NCI-H446 (cell line): ENCODE measurements at places on chromosomes 1 and 21.

DNA sequence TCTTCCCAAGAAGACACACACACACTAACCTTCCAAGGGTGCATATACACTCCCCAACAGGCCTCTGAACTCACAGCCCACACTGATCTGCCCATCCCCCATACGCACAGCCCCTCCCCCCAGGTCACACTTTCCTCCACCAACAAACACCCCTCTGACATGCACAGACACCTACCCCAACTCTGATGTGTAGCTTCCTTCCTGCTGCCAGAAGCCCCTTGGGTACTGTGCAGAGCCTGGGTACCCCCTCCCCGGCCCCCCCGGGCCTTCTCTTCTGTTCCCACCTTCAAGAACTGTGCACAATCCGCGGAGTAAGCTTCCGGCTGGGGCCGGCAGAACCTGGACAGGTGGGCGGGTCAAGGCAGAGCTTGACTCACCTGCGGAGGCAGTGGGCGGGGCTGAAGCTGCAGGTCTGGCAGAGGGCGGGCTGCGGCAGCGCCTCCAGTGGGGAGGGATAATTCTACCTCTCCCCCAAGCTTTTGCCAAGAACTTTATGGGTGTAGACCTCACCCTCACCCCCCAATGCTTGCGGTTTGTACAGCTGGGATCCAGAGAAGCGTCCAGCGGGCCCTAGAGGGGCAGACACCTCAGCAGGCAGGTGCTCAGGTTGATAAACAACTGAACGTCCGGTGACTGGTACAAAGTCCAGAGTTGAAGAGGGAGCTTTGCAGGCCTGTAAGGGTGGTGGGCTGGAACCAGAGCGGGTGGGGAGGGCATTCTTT lies at the start of gene C1orf210:
Gene C1orf210 (minus strand): TSS at position 313 of the 722 bp plus-strand sequence. CDS start 2,311 bp downstream, outside the sequence.
- DNase-seq: no peak

- DNase-seq: no peak
Measured at GRCh38 chr1:6591222-6591621, 11.4 kb downstream of the ZBTB48 start.

DNA sequence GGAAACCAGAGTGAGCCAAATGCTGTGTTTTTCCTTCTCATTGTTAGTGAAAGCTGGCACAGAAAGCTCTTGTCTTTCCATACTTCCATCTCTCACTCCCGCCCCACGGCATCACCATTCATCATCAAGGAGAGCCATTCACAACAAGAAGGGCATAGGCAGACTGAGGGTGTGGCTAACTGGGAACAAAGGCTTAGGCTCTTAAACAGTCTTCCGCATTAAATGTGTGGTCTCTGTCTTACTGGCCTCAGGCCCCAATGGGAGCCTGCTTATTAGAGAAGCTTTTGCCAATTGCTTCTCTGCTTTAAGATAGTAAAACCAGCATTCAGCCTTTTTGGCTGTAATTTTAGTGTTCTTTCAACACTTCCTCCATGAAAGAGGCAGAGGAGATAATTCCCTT lies 51.4 kb downstream of the TNFSF18 start:
- DNase-seq: no peak

- no peak for DNase-seq
Measured at GRCh38 chr1:31955917-31956736, 18.0 kb upstream of the PTP4A2 start.

DNA sequence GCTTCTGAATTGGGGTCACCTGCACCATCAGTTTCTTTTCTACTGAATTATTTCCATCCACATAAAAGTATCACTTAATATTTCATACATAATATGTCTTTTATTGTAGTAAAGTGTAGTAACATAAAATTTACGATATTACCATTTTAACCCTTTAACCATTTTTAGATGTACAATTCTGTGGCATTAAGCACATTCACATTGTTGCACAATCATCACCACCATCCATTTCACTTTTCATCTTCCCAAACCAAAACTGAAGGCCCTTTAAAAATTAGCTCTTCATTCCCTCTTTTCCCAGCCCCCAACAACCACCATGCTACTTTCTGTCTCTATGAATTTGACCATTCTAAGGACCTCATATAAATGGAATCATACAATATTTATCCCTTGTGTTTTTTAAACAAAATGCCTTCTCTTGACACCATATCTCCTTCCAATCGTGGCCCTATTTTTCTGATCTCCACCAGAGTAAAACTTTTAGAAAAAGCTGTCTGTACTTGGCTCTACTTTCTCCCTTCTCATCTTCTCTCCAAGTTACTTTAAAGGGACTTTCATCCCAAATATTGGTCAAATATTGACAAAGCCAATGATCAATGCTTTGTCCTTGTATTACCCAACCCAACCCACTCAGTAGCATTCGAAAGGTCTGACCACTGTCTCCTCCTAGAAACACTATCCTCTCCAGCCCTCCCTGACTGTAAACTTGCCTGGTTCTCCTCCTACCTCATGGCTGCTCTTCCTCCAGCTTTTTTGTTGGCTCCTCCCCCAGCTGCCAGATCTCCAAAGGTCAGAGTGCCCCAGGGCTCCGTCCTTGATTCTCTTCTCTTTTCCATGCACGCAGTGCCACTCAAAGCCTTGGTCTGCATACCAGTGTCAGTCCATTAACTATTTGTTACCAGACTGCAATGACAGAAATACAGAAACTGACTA lies 44.7 kb downstream of the SLC30A10 start:
- no peak for DNase-seq

GRCh38 chr1:181089017-181089675 lies 646 bp downstream of the IER5 start:
- DNase-seq: no peak

DNA sequence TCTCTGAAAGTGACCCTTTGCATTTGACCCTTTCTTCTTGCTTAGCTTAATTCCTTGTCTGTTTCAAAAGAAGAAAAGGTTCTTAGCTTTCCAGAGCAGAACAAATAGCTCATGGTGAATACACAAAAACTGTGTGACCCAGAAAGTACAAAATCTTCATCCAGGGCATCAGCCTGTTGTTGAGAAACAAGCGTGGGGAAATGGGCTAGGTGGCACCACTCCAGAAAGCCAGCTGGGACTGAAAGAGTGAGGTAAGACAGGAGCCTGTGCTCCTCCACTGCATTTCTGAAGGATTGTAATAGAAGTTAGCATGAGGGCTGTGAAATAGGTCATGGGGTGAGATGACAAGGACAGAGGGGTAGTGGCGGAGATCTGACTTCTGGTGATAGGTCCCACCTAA lies 45.8 kb downstream of the CYP2J2 start:
- DNase-seq: peak; percentile 11

GRCh38 chr1:46461809-46462448 lies 27.7 kb upstream of the DMBX1 start:
- DNase-seq: no peak

DNA sequence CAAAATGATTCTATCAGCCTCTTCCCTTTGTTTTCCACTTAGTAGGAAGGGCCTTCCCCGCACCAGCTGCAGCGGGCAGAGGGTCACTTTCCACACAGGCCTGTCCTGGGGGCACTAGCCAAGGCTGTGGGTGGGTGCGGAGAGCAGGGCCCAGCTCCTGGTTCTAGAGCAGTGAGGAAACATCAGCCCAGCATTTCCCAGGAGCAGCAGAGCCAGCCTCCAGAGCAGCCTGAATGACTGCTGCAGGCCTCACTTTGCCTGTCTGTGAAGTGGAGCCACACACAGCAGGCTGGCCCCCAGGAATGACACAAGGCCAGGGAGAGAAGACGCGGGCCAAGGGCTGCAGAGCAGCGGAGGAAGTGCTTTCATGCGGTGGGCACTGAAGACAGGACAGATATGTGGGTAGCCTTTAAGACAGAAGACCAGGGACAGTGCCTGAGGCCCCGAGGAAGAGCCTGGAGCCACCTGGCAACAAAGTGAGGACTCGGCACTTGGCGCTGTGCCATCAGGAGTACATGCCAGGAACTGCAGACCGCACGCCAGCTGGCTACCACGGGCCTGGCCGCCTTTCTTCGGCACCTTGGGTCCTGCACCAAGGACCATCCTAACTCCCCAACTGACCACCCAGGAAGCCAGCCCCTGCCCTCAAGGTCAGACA lies 42.0 kb downstream of the ACOT7 start:
- no peak for DNase-seq

GRCh38 chr1:174872615-174873058 lies 127.1 kb upstream of the CACYBP start:
- DNase-seq: no peak

- DNase-seq: no peak
Measured at GRCh38 chr1:155979597-155980343, 1.4 kb upstream of the ARHGEF2 start.

GRCh38 chr1:229043115-229043514 lies 227.8 kb upstream of the RAB4A start:
- DNase-seq: no peak

DNA sequence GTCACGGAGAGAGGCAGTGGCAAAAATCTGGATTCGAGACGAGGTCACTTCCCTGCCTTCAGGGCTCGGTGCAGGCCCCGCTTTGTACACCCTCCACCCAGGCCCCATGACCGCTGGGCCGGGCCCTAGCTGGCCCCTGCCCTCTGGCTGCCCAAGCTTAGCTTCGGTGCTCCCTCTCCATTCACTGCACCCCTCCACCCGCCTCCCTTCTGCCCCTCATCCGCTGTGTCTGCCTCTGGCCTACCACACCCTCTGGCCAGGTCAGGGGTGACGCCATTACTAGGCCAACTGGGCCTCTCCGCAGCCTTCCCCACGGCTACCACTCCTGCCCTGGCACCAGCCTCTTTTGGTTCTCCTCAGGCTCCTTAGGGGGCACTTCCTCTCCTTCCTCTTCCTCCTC lies 528 bp upstream of the CD164L2 start:
- DNase-seq: no peak

- DNase-seq: no peak
Measured at GRCh38 chr1:28885472-28885877, 28.9 kb upstream of the EPB41 start.

GRCh38 chr1:93690921-93691789 lies 9.5 kb upstream of the BCAR3 start:
- DNase-seq: no peak

- DNase-seq: no peak
Measured at GRCh38 chr1:244800821-244801220, 34.6 kb upstream of the COX20 start.

GRCh38 chr1:88985032-88985431 lies 7.4 kb downstream of the KYAT3 start:
- peak; percentile 79 for DNase-seq

- no peak for DNase-seq
Measured at GRCh38 chr1:23696335-23696989, 4.9 kb downstream of the RPL11 start.

DNA sequence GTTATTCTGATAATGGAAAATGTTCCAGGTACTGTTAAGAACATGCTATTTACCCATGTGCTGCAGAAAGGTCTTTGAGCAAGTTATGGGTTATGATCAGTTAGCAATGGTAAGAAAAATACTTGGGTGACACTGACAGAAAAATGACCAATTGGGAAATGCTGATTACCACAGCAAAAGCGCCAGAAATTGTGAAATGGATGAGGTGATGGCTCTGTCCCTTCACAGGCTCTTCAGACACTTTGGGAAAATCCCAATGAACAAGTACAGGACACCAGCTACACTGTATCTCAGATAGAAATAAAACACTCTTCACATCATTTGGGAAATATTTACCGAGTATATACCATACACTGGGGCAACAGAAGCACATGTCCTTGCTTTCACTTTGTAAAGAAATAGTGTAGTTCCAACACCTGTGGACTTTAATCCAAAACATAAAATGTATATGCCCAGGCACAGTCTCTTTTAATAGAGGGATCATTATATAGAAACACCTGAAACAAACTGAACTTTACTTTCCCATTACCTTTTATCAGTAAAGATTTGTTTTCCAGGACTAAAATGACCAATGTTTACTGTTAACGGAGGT lies 13.9 kb downstream of the SOD1 start:
- DNase-seq: no peak

- no peak for DNase-seq
Measured at GRCh38 chr21:36706951-36707762, 8.2 kb downstream of the SIM2 start.

- no peak for DNase-seq
Measured at GRCh38 chr1:27301052-27301422, 20.9 kb upstream of the TMEM222 start.

GRCh38 chr1:14320518-14320917 lies 278.0 kb upstream of the KAZN start:
- DNase-seq: no peak

GRCh38 chr1:173474097-173474779 lies 2.9 kb upstream of the PRDX6 start:
- DNase-seq: no peak

DNA sequence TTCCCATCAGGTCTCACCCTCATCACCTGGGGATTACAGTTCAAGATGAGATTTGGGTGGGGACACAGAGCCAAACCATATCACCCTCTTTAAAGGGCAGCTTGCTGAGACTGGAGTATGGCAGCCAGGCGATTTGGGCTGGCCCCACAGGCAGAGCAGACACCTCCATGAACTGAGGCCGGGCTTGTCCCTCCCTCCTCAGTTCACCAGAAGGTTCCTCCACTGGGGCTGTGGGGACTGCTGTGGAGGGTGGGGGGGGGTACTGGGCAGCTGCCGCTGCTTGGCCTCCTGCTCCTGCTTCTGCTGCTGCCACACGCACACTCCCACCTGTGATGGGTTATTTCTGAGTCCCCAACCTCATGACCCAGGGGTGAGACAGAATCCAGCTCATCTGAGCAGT lies 53.9 kb upstream of the PDE9A start:
- DNase-seq: no peak

GRCh38 chr1:230976825-230977747 lies 1.6 kb downstream of the TTC13 start:
- DNase-seq: no peak

- no peak for DNase-seq
Measured at GRCh38 chr1:189567890-189568289, 909.8 kb downstream of the BRINP3 start.

- DNase-seq: no peak
Measured at GRCh38 chr21:24217151-24217550, 1390.1 kb downstream of the MRPL39 start.

GRCh38 chr1:204074274-204075138 lies 1.6 kb downstream of the SOX13 start:
- no peak for DNase-seq

GRCh38 chr1:156880473-156880872 lies 13.0 kb upstream of the PEAR1 start:
- no peak for DNase-seq

DNA sequence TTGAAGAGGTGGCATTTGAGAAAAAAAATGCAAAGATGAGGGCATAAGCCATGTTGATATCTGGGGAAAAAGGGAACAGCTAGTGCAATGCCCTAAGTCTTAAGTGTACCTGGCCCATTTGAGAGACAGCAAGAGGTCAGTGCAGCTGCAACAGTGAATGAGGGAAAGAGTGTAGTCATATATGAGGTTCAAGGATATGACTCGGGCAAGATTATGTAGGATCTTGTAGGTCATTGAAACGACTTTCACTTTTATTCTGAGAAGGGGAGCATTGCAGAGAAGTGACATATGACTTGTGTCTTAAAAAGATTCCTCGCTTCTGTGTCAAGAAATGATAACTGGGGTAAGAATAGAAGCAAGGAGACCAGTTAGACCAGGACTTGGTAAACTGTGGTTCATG lies 31.0 kb downstream of the NTMT2 start:
- no peak for DNase-seq

GRCh38 chr1:27033043-27033746 lies 20.5 kb upstream of the TENT5B start:
- DNase-seq: no peak
